ENCODE measurements at places on chromosomes 2 and 18.

GRCh38 chr2:199462956-199463692 lies 5.4 kb upstream of the SATB2 start:
- peak; percentile 81 for DNase-seq

GRCh38 chr2:119208791-119209203 lies 14.8 kb upstream of the STEAP3 start:
- no peak for DNase-seq

- DNase-seq: no peak
Measured at GRCh38 chr2:234029150-234029733, 21.3 kb upstream of the SPP2 start.

- no peak for DNase-seq
Measured at GRCh38 chr2:151417650-151418049, 7.9 kb downstream of the RIF1 start.

DNA sequence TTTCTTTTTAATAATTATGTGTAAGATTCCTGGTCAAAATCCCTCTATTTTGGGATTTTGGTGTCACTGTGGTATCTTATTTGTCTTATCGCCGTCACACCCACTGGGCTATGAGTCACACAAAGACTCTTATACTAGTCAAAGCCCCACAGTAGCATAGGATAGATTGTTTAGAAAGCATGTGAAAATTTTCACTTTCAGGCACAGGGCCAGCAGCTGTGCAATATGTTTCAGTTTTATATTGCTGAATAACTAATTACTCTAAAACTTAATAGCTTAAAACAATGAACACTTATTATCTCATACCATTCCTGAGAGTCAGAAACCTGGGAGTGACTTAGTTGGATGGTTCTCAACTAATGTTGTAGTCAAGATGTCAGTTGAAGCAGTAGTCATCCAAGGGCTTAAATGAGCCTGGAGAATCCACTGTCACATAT lies 24.0 kb downstream of the CFAP210 start:
- DNase-seq: no peak

DNA sequence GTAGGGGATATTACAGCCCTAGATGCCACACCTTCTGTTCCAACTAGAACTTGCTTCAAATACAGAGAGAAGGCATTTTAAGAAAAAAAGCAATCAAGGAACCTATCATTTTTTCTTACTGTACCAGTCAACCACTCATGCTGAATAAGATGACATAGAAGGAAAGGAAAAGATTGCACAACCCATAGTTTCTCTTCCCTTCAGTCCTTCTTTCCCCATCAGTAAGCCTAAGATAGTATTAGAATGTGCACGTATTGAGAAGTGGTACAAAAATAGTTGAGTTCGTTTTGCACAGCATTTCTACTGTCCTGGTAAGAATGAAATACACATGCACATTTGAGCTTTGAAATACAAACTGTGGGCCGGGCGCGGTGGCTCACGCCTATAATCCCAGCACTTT lies 27.0 kb upstream of the HK2 start:
- DNase-seq: no peak

GRCh38 chr2:119476301-119477112 lies 44.9 kb downstream of the TMEM37 start:
- peak; percentile 73 for DNase-seq

- no peak for DNase-seq
Measured at GRCh38 chr2:29329899-29330298, 214.7 kb downstream of the CLIP4 start.

- no peak for DNase-seq
Measured at GRCh38 chr2:210839450-210839849, 283.1 kb downstream of the CPS1 start.

GRCh38 chr2:136207030-136207623 lies 89.2 kb upstream of the CXCR4 start:
- no peak for DNase-seq

GRCh38 chr18:48542513-48543181 lies 3.8 kb downstream of the CTIF start:
- no peak for DNase-seq

GRCh38 chr2:43553341-43553855 lies 42.4 kb downstream of the THADA start:
- DNase-seq: no peak

- no peak for DNase-seq
Measured at GRCh38 chr2:158463496-158464095, 6.8 kb downstream of the PKP4 start.

DNA sequence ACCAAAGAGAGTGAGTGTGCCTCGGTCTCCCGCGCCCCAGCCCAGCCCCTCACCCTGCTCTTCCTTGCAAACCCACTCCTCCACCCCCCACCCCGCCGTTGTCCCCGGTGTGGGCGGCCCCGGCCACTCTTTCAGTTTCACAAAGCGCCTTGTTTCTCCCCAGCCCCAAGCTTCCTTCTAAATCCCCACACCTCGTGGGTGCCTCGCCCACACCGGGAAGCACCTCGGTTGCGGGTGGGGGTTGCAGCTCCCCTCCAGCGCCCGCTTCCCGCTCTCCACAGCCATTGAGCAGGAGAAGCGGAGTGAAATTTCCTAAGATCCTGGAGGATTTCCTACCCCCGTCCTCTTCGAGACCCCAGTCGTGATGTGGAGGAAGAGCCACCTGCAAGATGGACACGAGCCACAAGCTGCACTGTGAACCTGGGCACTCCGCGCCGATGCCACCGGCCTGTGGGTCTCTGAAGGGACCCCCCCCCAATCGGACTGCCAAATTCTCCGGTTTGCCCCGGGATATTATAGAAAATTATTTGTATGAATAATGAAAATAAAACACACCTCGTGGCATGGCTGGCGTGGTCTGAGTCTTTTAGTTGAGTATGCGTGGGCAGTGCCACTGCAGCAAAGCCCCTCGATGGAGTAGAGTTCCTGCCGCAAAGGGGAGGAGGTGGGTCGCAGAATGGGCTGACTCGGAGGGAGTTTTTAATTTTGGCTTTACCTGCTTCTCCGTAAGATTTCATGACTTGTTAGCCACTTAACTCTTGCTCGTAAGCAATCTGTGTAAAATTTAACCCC lies 848 bp downstream of the TMSB10 start:
- DNase-seq: no peak

DNA sequence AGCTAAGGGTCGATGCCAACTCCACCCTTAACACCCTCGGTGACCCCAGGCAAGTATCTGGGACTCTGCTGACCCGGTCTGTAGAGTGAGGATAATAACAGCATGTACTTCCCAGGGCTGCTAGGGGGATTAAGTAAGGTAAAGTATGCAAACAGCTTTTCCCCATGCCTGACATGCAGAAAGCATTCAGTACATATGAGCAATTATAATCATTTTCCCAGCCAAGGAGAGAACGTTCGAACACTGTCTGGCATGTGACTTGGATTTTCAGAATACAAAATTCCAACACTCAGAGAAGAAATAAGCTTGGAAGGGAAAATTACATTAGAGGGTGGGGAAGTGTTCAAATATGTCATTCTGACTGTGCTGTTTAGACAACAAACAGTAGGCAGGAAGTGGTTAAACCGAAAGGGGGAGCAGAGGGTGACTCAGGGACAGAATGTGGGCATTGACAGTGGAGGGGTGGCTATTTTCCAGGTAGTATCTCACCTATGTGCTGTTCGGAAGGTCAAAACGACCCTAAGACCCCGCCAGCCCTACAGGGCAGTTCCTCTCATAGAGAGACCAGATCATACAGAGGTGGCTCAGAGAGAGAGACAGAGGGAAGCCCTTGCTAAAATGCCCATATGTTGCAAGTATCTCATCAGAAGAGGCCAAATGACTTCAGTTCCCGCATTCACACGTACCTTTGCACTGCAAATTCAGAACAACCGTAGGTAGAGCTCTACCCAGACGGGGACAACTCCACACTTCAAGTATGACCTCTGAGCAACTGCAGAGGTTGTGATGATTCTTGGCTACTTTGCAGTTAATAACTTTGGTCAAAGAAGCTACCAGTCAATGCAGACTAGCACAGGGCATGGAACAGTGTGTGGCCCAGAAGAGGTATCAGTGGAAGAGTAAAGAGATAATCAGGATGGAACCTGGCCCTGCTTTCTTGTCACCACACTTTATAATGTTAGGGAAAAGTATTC lies 14.8 kb downstream of the ASPRV1 start:
- DNase-seq: peak; percentile 67

- no peak for DNase-seq
Measured at GRCh38 chr2:36368438-36368837, 12.9 kb downstream of the CRIM1 start.

DNA sequence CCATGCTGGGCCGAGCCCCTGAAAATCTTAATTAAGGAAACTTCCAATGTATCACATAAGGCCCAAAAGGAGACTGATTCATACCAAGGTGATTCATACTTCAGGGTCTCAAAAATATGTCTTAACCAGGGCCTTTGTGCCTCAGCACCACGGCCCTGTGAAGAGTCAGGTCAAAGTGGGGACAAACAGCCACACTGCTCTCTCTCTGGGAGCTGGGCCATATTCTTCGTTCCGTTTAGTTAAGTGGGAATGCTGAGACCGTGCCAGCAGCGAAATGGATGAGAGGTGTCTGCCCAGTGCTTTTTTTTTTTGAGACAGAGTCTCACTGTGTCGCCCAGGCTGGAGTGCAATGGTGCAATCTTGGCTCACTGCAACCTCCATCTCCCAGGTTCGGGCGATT lies 9.3 kb upstream of the PTMA start:
- no peak for DNase-seq

GRCh38 chr18:73482901-73483300 lies 615.1 kb upstream of the NETO1 start:
- no peak for DNase-seq

GRCh38 chr2:179953359-179953758 lies 53.7 kb downstream of the CWC22 start:
- no peak for DNase-seq

DNA sequence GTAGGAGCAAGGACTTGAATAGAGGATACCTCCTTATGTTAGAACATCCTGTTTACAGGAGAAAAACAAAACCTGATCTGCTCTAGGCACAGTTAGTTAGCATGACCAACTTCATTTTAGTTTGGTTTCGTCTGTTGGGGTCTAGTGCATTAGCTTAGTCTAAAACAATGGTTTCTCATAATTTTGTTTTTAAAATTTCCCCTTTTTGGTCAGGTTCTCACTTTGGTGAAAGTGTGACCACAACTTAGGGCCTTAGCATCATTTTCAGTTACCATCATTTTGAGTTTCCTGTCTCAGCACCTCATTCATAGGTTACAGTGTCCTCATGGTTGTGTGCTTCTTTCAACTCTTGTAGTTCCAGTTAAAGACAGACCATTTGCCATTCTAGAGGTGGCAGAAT lies 1277.0 kb upstream of the SLC39A10 start:
- DNase-seq: no peak

GRCh38 chr2:83370419-83370762 lies 1088.7 kb downstream of the SUCLG1 start:
- DNase-seq: no peak

GRCh38 chr2:26666671-26667070 lies 25.5 kb upstream of the CIB4 start:
- no peak for DNase-seq

DNA sequence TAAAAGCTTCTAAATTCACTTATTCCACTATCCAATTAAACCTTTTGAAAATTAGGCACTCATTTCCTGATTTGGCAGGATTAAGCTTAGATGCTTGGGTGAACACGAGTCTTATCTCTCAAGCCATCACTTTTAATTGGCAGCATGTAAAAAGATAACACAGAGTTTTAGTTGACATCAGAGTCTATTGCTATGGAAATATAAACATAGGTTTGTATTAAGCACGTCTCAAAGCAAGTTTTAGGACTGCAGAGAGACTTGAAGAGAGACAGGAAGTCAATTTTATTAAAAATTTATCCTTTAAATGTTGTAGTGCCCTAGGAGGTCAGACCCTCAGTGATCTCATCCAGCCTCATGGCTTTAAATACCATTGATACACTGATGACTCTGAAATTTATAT lies 5.6 kb downstream of the RBKS start:
- DNase-seq: no peak

DNA sequence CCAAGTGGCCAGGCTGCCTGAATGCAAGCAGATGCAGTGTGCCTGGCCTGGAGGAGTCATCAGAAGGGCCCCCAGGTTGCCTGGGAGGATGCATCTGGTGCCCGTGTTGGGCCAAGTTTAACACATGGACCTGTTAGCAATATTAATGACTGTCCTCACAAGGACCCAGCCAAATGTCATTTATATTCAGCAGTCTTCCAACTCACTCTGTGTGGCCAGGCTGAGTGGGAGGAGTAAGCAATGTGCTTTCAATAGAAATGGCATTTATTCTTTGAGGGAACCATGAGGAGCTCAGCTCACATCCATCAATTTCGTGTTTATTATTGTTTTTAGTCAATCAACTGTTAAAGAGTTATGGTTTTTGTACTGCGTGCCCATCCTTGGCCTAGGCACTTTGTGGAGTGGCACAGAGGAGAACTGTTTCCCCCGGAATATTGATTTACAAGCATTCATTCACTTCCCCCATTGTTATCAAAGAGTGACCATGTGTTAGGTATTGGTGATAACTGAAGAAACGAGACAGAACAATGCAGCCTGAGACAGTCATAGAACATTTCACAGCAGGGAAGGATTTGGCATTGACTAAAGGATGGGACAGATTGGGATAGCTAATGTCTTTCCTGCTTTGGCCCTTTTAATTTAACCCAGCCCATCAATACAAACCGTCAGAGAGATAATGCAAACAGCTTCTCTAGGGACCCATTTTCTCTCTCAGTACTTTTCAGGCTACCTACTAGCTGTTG lies 725.2 kb downstream of the TSN start:
- no peak for DNase-seq

DNA sequence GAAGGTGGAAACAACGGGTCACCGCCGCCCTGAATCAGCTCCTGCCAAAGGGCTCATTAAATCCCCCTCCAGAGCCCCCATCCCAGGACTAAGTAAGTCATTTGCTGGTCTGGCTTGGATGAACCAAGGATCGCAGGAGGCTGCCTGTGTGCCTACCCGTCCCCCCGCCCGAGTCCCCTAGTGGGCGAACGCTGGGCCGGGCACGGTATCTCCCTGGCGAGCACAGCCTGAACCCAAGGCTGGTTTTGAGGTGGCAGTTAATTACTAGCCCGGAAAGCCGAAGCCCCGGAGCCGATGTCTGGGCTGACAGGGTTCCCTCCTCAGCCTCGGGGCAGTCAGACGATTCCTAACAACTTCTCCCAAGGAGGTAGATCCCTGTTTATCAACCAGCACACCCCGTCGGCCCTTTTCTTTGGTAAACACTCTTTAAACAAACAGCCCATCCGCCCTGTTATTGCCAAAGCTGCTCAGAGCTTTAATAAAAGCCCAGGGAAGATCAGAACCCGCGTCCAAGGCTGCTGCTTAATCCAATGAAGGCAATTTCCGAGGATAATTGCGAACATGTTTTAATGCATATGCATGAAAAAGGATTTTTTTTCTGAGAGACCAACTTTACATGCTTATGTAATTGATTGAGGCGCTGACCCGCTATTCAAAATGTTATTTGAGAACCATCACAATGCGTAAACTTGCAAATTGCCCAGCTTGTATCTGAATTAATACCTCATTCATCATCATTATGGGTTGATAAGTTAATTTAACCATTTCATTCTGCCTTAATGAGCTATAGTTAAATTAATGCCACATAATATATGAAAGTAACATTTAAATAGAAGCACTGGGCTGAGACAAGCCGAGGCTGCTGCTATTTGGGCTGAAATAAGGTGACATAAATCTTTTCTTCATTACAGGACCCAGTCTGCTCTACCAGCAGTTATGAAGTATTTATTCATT lies 10.5 kb downstream of the EVX2 start:
- DNase-seq: no peak

GRCh38 chr2:56537756-56538155 lies 354.0 kb downstream of the CCDC85A start:
- DNase-seq: no peak

GRCh38 chr2:85593023-85593422 lies 2.5 kb upstream of the RNF181 start:
- no peak for DNase-seq

Measured in HTR-8/SVneo (cell line).